Colonic mucosa (tissue), 4 donors: ENCODE measurements at places on chromosomes 4 and X. TPM values are rescaled to one million over a fixed set of nuclear protein-coding genes. Genes with fewer than 3 reads are reported as not detected.

Gene CT45A2
- total RNA-seq = not detected

Gene RAP1GDS1
- 42.3 TPM for total RNA-seq

Gene GAGE12H
- total RNA-seq = not detected

Gene OTC
- 2.6 TPM for total RNA-seq

Gene GPRASP1
- 3.7 TPM for total RNA-seq

- H3K36me3 ChIP-seq = no peaks in the 10 kb centered on the region
- peak overlapping the region; percentile 91 for H3K27ac ChIP-seq
- no peaks in the 10 kb centered on the region for H3K4me1 ChIP-seq
These were observed 537 bp downstream of the RBM10 start for GRCh38 chrX:47145395-47146120.

DNA sequence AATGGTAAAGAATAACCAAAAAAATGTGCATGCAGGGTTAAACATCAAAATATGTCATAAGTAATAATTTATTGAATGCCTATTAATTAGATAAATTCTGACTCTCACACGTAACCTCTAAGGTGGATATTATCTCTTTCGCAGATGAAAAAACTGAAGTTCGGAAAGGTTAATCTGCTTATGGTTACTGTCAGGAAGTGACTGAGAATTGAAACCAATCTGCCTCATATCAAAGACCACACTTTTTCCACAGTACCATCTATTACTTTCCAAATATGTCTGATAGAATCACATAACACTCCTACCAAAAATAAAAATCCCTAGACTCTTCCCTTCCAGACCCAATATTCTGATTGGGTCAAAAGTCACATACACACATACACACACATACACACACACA lies 6.2 kb downstream of the CHIC2 start:
- H3K27me3 ChIP-seq = no peaks in the 10 kb centered on the region
- no peak overlapping the region for H3K4me3 ChIP-seq
- peaks cover 8% of the 10 kb centered on the region for H3K4me1 ChIP-seq
- no peak for DNase-seq
- H3K27ac ChIP-seq = no peak overlapping the region

DNA sequence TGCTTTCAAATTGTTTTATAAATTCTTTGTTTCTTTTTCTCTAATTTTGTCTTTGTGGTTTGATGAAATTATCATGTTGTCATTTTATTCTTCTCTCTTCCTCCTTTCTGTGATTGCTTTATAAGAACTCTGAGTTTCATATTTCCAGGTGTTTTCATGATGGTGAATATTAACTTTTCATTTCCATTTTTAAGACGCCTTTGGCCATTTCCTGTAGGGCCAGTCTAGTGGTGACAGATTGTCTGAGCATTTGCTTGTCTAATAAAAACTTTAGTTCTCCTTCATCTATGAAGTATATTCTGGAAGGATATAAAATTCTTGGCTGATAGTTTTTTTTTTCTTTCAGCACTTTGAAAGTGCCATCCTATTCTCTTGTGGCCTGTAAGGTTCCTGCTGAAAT lies 128.1 kb downstream of the FAM13A start:
- no peaks in the 10 kb centered on the region for H3K27me3 ChIP-seq
- no peak for DNase-seq
- H3K4me3 ChIP-seq = no peak overlapping the region
- H3K36me3 ChIP-seq = no peaks in the 10 kb centered on the region

DNA sequence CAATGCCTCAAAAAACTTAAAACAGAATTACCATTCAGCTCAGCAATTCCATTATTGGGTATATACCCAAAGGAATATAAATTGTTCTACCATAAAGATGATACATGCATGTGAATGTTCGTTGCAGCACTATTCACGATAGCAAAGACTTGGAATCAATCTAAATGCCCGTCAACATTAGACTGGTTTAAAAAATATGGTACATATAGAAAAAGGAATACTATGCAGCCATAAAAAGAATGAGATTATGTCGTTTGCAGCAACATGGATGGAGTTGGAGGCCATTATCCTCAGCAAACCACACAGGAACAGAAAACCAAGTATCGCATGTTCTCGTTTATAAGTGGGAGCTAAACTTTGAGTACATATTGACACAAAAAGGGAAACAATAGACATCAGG lies 10.9 kb upstream of the SYNPO2 start:
- DNase-seq = no peak
- H3K27ac ChIP-seq = no peak overlapping the region
- no peaks in the 10 kb centered on the region for H3K4me1 ChIP-seq
- H3K4me3 ChIP-seq = no peak overlapping the region
- no peaks in the 10 kb centered on the region for H3K27me3 ChIP-seq
- H3K36me3 ChIP-seq = no peaks in the 10 kb centered on the region

DNA sequence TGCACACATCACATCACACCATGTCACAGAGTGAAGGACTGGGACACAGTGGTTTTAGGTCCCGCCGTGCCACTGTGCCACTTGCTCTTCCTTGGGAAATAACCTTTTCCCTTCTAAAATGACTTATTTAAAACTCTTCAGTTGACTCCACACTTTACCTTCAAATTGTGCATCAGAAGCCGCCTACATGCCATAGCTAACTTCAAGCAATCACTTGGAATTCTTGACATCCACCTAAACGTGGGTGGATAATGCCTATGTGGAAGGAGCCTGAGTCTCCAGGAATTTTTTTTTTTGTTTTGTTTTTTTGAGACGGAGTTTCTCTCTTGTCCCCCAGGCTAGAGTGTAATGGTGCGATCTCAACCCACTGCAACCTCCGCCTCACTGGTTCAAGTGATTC lies 777.4 kb upstream of the TENM3 start:
- H3K4me1 ChIP-seq = no peaks in the 10 kb centered on the region
- H3K36me3 ChIP-seq = no peaks in the 10 kb centered on the region
- H3K27ac ChIP-seq = no peak overlapping the region
- H3K27me3 ChIP-seq = no peaks in the 10 kb centered on the region
- DNase-seq = no peak

DNA sequence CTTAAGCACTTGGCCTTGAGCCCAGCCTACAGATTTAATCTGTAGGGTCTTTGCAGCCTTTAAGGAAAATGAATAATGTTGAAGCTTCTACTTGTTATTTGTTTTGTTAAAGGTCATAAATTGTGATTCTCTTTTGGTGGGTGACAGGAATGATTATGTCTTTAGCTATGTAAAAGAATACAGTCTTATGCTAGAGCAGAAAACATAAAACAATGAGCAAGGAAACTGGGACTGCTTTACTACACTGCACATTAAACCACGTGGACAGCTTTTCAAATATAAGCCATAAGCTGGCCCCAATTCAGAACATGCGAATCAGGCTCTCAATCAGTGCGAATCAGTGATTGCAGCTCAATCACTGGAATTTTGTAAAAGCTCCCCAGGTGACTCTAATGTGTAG lies 40.9 kb upstream of the TBC1D19 start:
- H3K36me3 ChIP-seq = no peaks in the 10 kb centered on the region
- H3K4me1 ChIP-seq = no peaks in the 10 kb centered on the region
- no peak overlapping the region for H3K4me3 ChIP-seq
- H3K27me3 ChIP-seq = no peaks in the 10 kb centered on the region
- DNase-seq = no peak

DNA sequence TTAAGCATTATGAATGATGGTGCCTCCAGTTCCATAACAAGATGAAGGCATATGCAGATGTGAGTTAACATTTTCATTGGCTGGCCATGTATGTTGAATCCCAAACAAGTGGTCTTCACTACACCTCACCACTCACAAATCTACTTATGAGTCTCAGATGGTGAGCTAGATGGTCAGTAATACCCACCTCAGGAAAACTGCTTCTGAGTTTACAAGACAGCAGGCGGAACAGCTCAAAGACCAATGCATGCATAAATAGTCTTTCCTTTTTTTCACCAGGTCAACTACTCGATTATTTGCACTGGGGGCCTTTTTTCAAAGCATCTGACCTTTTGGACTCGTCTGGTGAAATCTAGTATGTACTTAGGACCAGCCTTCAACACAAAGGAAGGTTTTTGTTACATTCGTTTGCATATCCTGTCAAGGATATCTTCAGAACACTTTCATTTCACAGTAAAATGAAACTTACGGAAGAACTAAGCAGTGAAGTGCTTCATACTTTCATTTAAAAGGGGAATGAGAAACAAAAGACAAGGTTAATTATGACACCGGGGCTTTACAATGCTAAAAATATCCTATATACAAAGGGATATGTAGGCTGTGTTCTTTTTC lies 23.1 kb upstream of the TLR7 start:
- H3K36me3 ChIP-seq = no peaks in the 10 kb centered on the region
- DNase-seq = no peak
- no peak overlapping the region for H3K27ac ChIP-seq
- H3K4me1 ChIP-seq = no peaks in the 10 kb centered on the region
- no peak overlapping the region for H3K4me3 ChIP-seq

DNA sequence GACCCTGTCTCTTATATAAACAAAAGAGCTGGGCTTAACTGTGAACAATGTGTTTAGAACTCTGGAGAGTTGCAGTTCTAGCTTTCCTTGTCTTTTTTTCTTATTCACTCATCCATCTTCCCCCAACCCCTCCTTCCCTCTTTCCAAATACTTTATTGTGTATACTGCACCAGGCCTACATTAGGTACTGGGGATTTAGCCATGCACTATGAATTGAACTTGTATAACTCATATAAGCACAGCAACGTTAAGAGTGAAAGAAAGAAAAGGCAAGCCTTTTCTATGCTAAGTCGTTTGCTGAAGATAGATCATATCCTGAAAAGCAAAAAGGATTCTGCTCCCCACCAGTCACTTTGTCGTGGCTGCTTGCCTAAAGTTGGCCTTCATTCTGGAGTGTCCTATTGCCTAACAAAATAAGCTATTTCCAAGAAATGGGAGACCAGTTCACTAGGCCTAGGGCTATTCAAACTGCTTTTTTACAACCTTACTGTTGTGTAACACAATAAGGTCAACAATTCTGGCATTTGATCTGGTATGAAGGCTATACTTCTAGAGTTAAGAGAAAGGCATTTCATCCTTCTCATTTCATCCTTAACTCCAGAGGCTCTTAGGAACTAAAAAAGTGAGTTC lies 32.2 kb downstream of the CCNI start:
- H3K27ac ChIP-seq = no peak overlapping the region
- no peak overlapping the region for H3K4me3 ChIP-seq
- no peak for DNase-seq
- no peaks in the 10 kb centered on the region for H3K27me3 ChIP-seq
- no peaks in the 10 kb centered on the region for H3K4me1 ChIP-seq

DNA sequence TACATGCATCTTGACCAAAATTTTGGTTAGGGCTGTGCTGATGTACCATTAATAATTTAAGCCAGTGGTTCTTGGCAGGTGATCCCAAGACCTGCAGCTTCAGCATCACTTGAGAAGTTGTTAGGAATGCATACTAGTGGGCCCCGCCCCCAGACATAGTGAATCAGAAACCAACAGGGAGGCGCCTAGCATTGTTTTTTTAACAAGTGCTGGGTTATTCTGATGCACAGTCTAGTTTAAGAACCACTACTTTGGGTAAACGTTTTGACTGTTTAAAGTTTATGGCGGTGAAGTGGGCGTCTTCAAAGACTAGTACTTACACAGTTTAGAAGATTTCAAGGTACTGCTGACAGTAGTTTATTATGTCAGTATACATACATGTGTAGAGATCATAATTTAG lies 23.6 kb downstream of the FAM199X start:
- H3K27ac ChIP-seq = no peak overlapping the region
- peaks cover 8% of the 10 kb centered on the region for H3K36me3 ChIP-seq
- no peak overlapping the region for H3K4me3 ChIP-seq
- H3K27me3 ChIP-seq = no peaks in the 10 kb centered on the region
- H3K4me1 ChIP-seq = no peaks in the 10 kb centered on the region

DNA sequence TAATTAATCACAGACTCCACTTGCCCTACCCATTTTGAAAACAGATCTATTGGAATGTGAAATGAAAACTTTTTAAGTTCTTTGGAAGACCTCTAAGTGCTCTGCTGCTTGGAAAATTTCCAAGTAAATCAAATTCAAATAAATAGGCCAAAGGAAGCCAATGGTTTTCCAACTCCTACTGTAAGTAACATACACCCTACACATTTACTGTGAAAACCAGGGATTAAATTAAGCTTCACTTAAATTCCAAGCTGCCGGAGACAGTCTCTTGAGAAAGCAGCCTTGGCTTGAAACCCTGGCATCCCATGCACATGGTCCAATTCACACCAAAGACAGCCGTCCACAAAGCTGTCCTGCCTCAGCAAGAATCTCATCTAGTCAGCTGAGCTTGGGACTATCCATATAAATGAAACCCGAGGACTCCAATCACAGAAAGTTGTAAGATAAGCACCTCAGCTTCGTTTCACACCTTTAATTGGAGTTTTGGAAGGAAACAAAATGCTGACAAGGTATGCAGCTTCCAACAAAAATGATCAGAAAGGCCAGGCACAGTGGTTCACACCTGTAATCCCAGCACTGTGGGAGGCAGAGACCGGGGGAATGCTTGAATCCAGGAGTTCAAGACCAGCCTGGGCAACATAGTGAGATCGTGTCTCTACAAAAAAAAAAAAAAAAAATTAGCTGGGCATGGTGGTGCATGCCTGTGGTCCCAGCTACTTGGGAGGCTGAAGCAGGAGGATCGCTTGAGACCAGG lies 88.6 kb downstream of the APBB2 start:
- no peak overlapping the region for H3K27ac ChIP-seq
- H3K4me3 ChIP-seq = no peak overlapping the region
- H3K36me3 ChIP-seq = no peaks in the 10 kb centered on the region
- DNase-seq = no peak

DNA sequence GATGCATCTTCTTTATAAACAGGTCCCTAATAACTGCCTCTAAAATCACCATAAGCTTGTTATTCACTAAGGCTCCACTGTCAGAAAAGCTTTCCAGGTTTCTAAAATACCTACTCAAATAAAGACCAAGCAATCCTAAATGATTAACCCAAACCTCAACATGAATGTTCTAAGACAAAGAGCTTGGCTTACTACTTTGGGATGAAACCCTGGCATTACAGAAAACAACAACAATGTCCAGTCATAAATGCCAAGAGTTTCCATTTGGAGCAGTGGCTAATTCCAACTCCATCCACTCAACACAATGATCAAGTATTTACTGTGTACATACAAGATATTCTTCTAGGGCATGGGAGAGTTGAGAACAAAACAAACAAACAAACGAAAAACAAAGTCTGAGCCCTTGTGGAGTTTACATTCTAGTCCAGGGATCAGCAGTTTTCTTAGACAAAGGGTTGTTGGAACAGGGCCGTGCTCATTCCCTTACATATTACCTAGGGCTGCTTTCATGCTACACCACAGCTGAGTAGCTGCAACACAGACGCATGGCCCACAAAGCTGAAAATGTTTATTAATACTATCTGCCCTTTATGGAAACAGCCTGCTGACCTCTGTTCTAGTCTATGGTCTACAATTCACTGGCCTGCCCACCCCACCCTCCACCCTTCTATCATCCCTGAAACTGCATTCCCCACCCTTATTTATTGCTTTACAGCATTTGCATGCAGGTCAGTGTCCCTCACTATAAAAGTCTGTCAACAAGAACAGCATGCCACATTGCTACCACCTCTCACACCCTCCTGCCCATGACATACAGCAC lies 23.7 kb downstream of the ABCG2 start:
- H3K27me3 ChIP-seq = no peaks in the 10 kb centered on the region
- DNase-seq = peak; percentile 36
- no peak overlapping the region for H3K4me3 ChIP-seq
- H3K36me3 ChIP-seq = no peaks in the 10 kb centered on the region
- peaks cover 4% of the 10 kb centered on the region for H3K4me1 ChIP-seq

- DNase-seq = no peak
- no peak overlapping the region for H3K4me3 ChIP-seq
These were observed 161.7 kb upstream of the RPL34 start for GRCh38 chr4:108458681-108459080.

GRCh38 chr4:83110970-83111750 lies 3.4 kb downstream of the PLAC8 start:
- peak overlapping the region; percentile 72 for H3K4me3 ChIP-seq
- no peaks in the 10 kb centered on the region for H3K4me1 ChIP-seq
- no peaks in the 10 kb centered on the region for H3K27me3 ChIP-seq
- no peak for DNase-seq
- H3K36me3 ChIP-seq = no peaks in the 10 kb centered on the region
